ENCODE measurements at places on chromosomes 2 and 18. TPM values are rescaled to one million over a fixed set of nuclear protein-coding genes. Genes with fewer than 3 reads are reported as not detected.

Gene PRSS56
- total RNA-seq: not detected

Gene PLEKHA3
- 8.3 TPM for total RNA-seq

Gene GLI2
- total RNA-seq: 4.6 TPM

Gene GPR55
- total RNA-seq: not detected

Gene STRN
- total RNA-seq: 12.2 TPM

Gene RNF181
- 148 TPM for total RNA-seq

Gene KIF1A
- not detected for total RNA-seq

Gene CYP27A1
- total RNA-seq: 15.7 TPM

Data from cardiac ventricle fibroblast (primary cell).